ENCODE measurements at places on chromosomes 12 and 14. TPM values are rescaled to one million over a fixed set of nuclear protein-coding genes. Genes with fewer than 3 reads are reported as not detected.

DNA sequence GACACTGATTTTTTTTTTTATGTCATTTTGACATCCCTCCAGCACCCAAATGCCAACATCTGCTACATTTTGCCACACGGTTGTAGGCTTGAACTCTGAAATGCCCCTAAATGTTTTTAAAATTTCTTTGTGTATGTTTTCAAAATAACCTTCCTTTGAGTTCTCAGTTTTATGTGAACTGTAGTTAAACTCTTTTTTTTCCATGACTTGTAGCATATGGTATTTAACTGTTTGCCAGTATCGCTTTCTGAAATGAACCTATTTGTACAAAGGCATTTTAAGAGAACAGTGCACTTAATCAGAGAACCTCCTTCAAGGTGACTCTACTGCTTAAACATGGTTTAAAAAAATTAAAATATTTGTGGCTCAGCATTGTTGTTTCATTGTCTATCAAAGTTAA is 61.5 kb downstream of the PDE3A start:
- no peak for DNase-seq

GRCh38 chr12:124564232-124564958 is 3.0 kb downstream of the NCOR2 start:
- DNase-seq = no peak

GRCh38 chr14:68687746-68688145 is 105.1 kb downstream of the ZFP36L1 start:
- DNase-seq = peak; percentile 17

- DNase-seq = no peak
Measured at GRCh38 chr12:21933656-21934055, 7.6 kb downstream of the ABCC9 start.

DNA sequence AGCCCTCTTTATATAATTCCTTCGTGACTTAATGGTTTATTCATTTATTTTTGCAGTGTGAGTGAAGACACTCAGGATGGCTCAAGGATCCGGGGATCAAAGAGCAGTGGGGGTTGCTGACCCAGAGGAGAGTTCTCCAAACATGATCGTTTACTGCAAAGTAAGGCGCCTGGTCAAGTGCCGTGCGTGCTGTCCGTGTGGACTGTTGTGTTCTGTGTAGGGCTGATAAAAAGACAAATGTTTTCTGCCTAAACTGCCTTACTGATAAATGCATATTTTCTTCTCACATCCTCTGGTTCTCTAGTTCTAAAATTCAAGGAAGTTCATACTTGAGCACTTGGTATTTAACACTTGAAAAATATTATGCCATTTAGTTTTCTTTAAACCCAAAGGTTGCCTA is 32.5 kb downstream of the RGS6 start:
- no peak for DNase-seq

GRCh38 chr14:102645746-102646440 is 53.4 kb downstream of the RCOR1 start:
- no peak for DNase-seq

GRCh38 chr12:68001486-68002466 is 12.5 kb downstream of the IFNG-AS1 start:
- no peak for DNase-seq

DNA sequence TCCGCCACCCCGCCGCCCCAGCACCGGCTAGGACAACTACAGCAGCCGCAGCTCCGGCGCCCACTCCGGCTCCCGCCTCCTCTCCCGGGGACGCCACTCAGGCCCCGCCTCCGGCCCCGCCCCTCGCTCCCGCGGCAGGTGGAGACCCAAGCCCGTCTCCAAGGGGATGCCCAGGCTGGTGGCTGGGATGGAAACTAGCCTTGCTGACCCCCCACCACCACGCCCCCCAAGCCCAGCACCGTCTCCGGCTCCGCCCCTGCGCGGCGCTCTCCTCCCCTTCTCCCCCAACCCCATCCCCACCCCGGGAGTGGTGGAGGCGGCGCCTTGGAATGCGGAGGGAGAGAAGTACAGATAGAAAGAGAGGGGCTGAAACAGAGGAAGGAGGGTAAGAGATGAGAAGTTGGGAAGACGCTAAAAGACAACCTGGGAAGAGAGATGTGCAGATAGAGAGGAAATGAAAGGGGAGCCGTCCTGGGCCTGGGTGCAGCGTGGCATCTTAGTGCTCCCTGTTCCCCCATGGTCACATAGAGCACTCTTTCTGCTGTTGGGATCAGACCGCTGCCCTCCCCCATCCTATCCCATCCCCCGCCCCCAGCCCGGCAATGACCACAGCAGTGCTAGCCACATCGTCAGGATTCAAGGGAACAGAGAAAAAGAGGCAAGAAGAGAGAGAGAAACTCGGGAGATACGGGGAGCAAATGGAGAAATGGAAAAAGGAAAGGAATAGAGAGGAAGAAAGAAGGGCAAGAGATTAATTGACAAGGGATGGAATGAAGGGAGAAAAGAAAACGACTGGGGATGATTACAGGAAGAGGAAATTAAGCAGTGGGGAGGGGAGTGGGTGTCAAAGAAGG is at the start of gene ITGA7:
Gene ITGA7 (minus strand): TSS at position 64 of the 854 bp plus-strand sequence. CDS start 222 bp downstream, outside the sequence.
- peak; percentile 84 for DNase-seq

- DNase-seq = no peak
Measured at GRCh38 chr12:106493531-106493930, 89.3 kb upstream of the RFX4 start.

- no peak for DNase-seq
Measured at GRCh38 chr12:19183121-19183838, 53.7 kb downstream of the PLEKHA5 start.

DNA sequence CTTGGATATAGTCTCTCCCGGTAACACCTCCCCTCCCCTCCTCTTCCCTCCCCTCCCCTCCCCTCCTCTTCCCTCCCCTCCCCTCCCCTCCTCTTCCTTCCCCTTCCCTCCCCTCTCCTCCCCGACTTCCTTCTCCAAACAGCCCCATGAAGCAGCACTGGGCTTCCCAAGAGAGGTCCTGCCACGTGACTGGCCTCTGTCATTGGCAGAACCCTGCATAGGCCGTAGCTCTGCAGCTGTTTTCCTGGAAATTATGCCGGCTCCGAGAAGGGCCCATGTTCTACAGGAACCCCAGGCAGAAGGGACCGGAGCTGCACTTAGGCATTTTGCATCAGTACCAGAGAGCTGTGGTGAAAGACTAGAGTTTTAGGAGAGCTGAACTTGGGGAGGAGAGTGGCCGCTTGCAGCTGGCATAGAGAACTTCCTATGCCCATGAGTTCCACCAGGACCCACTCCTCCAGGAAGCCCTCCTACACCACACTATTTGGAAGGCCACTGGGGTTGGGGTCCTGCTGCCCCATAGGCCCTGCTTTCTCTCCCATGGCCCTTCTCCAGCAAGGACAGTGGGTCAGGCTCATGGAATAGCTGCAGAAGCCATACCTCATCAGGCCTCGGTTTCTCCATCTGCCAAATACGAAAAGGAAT is 5.1 kb upstream of the TNFAIP2 start:
- DNase-seq = no peak

DNA sequence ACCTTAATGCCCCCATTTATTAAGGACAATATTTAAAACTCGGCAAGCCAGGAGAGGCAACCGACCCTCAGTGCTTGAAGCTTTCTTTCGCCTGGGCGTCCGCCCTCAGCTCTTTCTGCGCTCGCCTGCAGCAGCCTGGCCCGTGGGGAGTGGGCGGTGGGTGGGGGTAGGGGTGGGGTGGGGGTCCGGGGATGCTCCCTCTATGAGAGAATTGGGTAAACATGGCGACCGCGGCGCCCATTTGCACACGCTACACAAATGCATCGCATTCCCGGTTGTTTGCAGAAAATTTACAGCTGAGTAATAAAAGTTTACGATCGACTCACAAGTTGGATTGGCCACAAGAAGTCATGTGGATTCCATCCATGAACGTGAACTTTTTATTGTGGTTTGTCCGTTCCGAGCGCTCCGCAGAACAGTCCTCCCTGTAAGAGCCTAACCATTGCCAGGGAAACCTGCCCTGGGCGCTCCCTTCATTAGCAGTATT is 7.7 kb downstream of the HOXC8 start:
- DNase-seq = no peak

DNA sequence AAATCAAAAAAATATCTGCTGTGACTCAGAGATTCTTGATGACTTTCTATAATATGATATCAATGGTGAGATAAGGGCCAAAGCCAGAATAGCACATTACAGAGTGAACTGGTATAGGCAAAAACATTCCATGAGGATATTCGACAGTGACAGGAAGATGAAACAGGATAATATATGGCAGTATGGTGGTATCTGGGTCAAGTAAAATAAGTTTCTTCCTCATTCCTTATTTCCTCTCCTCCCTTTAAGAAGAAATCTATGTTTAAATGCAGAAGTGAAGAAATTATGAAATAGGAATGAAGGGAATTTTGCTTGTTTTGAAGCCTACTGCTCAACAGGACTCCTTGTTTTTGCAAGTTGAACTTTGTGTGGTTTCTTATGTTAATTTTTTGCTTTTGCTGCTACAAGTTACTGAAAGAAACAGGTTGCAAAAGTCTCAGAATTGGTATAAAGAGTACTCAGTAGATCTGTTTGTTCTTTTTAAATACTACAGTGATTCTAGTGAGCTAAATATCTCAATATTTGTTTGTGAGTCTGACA is 7.0 kb downstream of the ACSS3 start:
- DNase-seq = no peak

DNA sequence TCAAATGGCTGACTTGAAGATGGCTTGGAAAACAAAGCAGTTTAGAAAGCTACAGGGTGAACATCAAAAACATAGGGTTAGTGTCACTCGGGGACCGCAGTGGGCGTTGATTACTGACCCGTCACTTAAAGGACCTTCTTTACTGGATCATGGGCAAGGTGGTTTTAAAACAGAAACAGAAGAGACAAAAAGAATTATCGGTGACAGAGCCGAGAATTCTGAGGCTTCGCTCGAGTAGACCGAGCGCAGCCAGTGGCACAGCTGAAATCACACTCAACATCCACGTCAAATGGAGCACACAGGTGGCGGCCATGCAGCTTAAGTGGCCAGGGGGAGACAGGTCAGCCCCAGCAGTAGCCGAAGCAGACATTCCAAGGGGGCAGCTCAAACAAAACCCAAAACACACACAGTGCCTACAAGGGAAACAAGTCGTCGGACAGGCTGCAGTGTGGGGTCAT is 17.3 kb downstream of the SNRNP35 start:
- DNase-seq = no peak

GRCh38 chr12:84874125-84874824 is 38.3 kb downstream of the SLC6A15 start:
- DNase-seq = no peak

DNA sequence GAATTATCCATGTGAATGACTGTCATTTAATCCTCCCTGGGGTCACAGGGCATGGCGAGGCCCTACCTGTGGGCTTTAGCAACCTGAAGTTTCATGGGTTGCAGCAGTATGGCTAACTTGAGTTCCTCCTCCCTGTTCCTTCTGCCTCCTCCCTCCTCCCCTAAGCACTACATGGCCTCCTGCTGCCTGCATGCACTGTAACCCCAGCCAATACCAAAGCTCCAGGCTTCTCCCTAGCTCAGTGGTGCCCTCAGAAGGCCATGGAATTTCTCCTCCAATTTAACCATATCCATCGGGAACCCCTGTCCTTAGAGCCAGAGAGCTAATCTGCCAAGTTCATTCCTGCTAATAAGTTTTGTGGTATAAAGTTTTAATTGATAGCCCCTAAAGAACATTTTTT is 95.1 kb downstream of the NT5DC3 start:
- DNase-seq = no peak

GRCh38 chr12:116455540-116456329 is 103.4 kb upstream of the MAP1LC3B2 start:
- no peak for DNase-seq

- no peak for DNase-seq
Measured at GRCh38 chr12:116376354-116377193, 99.1 kb upstream of the MED13L start.

- no peak for DNase-seq
Measured at GRCh38 chr14:90487462-90487861, 90.6 kb downstream of the CALM1 start.

DNA sequence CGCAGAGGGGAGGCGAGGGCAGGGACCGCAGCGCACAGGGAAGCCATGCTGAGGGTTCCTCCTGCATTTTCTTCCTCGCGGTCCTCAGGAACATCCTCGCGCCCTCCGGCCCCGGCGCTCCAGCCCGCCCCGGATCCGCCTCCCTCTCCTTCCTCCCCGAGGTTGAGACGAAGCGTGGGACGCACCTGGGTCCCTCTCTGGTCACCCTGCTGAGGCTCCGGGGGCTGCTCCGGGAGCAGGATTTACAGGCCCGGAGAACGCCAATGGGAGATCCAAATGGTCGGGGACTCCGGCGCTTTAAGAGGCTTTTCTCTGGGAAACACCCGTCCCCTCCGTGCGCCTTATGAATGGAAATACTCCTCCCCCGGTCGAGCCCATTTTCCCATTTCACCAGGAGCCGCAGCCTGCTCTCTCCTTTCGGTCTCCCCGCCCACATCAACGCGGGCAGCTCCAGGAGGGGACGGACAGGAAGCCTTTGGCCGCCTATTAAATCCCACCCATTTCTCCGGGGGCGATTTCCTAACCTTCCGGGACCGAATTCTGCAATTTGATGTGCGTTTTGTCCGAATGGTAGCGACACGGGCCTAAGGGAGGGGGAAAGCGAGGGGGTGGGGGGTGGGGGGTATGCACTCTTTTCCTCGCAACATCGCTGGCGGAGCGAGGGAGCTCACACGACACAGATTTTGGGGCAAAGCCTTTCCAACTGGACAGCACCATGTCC is at the start of gene UNC79:
Gene UNC79 (plus strand): TSS at position 625 of the 721 bp plus-strand sequence. CDS start 91 bp downstream, at position 716.
- no peak for DNase-seq

DNA sequence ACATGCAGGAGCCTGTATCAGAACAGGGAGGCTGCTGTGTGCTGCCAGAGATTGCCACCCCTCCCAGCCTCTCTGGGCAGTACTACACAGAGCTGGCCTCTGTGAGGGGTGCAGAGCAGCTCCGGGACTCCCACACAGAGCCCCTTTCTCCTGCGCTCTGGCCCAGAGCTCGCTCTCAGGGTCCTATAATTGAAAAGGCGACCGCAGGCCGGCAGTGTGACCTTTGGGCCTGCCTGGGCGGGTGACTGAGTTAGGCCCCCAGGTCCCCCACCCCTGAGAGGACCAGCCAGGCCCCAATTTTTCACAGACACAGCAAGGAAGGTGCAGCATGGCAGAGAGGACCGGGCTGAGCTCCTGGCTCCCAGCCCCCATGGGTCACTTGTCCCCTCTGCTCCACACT is 136.4 kb downstream of the ZFP36L1 start:
- DNase-seq = peak; percentile 23

DNA sequence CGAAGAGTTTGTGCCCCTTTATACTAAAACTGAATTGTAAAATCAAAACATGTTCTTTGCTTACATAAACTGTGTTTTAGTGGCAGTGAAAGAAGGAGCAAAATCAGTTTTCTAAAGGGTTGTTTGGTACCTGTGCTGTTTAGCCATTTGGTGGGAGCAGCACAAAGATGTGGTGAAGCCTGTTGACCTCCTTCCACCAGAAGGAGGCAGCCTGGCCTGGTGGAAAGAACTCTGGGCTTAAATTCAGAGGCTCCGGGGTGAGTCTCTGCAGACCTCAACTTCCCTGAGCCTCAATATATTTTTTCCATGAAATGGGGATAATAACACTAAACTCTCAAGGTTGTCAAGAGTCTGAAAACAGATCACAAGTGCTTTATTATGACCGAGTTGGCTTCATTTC is 502.5 kb downstream of the VRK1 start:
- no peak for DNase-seq

Gene LRFN5
- total RNA-seq = 1.0 TPM

Gene FAM90A1
- total RNA-seq = 0.43 TPM

Gene CCDC197
- total RNA-seq = not detected

Gene TMEM132C
- 0.64 TPM for total RNA-seq

Gene CLEC14A
- total RNA-seq = 87.6 TPM

Gene TSPAN19
- total RNA-seq = not detected

Gene SLC5A8
- 2.8 TPM for total RNA-seq

Gene TCL1A
- total RNA-seq = not detected

Gene B4GALNT1
- 0.93 TPM for total RNA-seq

Gene TUBA1B
- 440 TPM for total RNA-seq

Gene SELPLG
- 31.9 TPM for total RNA-seq

Gene LYZ
- 1,056 TPM for total RNA-seq

Gene TMEM119
- 43.8 TPM for total RNA-seq

Gene TRIM9
- total RNA-seq = 0.32 TPM
